ENCODE measurements at places on chromosomes 4 and X. TPM values are rescaled to one million over a fixed set of nuclear protein-coding genes. Genes with fewer than 3 reads are reported as not detected.

ZNF732 gene
- 1.6 TPM for total RNA-seq

EGF gene
- total RNA-seq, result 3.5 TPM

PPP1R3F gene
- total RNA-seq, result 16.5 TPM

XAGE2 gene
- not detected for total RNA-seq

SPANXN1 gene
- total RNA-seq, result not detected

PHEX gene
- 1.5 TPM for total RNA-seq

GRCh38 chr4:42281324-42282020, 115.8 kb upstream of the SHISA3 start:
- H3K27ac ChIP-seq, result no peak overlapping the region
- DNase-seq, result no peak
- H3K27me3 ChIP-seq, result no peaks in the 10 kb centered on the region
- no peaks in the 10 kb centered on the region for H3K36me3 ChIP-seq
- H3K4me1 ChIP-seq, result no peaks in the 10 kb centered on the region

DNA sequence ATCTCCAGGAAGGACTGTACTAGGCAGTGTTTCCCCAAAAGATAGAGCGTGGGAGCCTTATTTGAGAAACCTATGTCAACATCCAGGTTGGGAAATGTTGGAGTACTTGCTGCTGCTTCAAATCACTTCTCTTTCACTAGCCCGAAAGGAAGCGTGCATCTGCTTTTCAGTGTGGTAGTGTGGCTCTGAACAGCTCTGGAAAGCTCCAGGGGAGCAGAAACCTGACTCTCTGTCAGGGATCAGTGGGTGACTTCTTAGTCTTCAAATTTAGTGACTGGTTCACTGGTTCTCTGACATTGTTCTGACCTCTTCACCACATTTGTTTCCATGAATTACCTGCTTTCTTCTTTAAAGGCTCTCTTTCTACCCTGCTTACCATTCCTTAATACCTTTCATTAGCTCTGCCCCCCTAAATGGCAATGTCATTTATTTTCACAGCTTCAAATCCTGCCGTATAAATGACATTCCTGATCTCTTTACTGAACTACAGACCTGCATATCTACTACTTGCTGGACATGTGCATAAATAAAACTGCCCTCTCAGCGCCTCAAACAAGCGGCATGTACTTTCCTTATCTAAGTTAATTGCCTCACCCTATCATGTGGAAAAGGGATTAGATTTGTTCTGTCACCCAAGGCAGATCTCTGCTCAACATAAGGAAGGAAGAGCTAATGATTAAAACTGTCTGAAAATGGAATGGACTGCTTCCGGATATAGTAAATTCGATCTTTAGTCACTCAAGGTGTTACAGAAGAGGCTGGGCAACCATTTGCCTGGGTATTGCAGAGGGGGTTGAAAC, 37.0 kb downstream of the DLG3 start:
- no peak overlapping the region for H3K4me3 ChIP-seq
- no peaks in the 10 kb centered on the region for H3K4me1 ChIP-seq
- H3K36me3 ChIP-seq, result no peaks in the 10 kb centered on the region
- no peaks in the 10 kb centered on the region for H3K27me3 ChIP-seq
- H3K27ac ChIP-seq, result peak overlapping the region; percentile 43
- no peak for DNase-seq

DNA sequence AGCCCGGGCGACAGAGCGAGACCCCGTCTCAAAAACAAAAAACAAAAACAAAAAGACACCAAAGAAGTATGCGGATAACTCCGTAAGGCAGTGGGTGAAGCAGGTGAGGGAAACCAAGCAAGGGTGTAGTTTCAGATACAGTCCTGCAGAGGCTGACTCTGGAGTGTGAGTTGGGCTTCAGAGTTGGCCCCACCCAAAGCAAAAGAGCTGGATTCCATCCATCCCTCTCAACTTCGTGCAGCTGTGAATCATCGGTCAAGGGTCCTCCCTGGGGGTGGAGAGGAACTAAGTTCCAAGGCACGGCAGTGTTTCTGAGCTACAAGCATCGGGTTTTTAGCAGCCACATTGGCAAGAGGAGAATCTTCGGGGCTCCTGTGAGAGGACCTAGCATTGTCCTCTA, 43.9 kb upstream of the FAM9A start:
- H3K36me3 ChIP-seq, result no peaks in the 10 kb centered on the region
- no peak overlapping the region for H3K27ac ChIP-seq
- no peaks in the 10 kb centered on the region for H3K4me1 ChIP-seq
- no peak overlapping the region for H3K4me3 ChIP-seq

DNA sequence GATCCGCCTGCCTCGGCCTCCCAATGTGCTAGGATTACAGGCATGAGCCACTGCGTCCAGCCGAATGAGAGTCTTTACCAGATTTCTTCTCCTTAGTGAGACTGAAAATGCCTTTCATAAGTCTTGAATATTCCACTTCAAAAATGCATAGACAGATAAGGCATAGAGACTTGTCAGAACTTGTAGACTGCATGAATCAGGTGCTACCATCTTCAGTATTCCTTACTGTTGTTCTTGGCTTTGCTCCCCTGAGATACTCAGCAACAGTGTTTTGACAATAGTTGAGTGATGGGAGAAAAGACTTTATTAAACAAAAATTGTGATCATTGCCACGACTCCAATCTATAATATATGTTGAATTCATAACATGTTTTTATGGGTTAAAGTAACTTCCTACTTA, 11.0 kb downstream of the TKTL2 start:
- H3K36me3 ChIP-seq, result no peaks in the 10 kb centered on the region
- no peak overlapping the region for H3K27ac ChIP-seq
- no peak overlapping the region for H3K4me3 ChIP-seq
- no peak for DNase-seq

DNA sequence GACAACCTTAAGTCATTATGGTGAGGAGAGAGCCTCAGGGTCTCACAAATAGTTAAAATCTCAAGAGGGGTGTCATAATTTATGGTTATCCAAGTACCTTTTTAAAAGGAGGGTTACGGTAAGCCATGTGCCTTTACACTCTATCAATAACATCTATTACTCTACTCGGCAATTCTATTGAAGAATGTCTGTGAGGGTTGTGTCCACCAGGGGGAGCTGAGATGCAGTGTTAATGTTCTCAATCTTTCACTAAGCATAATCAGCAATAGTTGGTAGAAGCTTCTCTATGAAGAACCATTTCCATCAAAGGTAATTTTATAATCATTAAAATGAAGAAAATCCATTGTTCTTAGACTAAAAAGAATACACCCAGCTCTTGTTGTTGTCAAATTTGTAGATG, 457.4 kb downstream of the CENPC start:
- no peak overlapping the region for H3K27ac ChIP-seq
- no peaks in the 10 kb centered on the region for H3K36me3 ChIP-seq
- no peak overlapping the region for H3K4me3 ChIP-seq
- DNase-seq, result no peak
- no peaks in the 10 kb centered on the region for H3K4me1 ChIP-seq

GRCh38 chrX:7889135-7889534, 38.1 kb downstream of the PNPLA4 start:
- no peaks in the 10 kb centered on the region for H3K27me3 ChIP-seq
- H3K4me3 ChIP-seq, result no peak overlapping the region
- no peak for DNase-seq
- no peaks in the 10 kb centered on the region for H3K4me1 ChIP-seq
- H3K36me3 ChIP-seq, result no peaks in the 10 kb centered on the region
- H3K27ac ChIP-seq, result no peak overlapping the region

Measured in uterus (tissue), 4 donors.